Cerebellum (tissue), 4 donors: ENCODE measurements at places on chromosomes 1 and 21. TPM values are rescaled to one million over a fixed set of nuclear protein-coding genes. Genes with fewer than 3 reads are reported as not detected.

The ASCL5 gene
- not detected for total RNA-seq

The WNT4 gene
- 3.7 TPM for total RNA-seq

GRCh38 chr1:182473556-182473955 lies 23.6 kb downstream of the RGSL1 start:
- no peak for DNase-seq

- no peak for DNase-seq
Measured at GRCh38 chr1:180151508-180151907, 3.2 kb upstream of the QSOX1 start.

The SPATC1L gene
- total RNA-seq: 6.0 TPM

DNA sequence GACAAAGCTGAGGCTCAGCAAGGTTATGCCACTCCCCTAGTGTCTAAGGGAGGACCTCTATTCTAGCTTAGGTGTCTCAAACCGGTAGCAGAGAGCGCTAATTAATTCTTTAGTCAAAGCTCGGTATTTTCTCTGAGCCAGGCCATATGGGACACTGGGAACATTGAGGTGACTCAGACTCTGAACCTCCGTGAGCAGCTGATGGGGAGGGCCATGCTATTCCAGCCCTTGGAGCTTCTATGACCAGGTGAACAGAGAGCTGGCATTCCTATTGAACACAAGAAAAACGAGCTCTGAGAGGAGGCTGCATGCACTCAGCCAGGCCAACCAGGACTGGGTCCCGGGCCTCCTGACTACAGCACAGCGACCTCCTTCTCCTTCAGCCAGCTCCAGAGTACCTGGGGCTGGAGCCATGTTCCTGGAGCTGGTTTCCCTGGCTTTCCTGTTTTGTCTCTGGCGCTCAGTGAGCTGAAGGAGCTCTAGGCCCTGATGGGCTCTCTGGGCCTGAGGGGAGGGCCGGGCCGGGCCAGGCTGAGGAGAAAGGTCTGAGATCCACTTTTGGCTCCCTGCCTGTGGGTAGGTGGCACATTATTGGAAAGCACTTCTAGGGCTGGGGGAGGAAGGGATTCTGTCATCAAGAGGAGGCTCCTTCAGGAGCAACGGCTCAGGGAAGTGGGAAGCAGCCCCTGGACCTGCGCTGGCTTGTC lies 37.0 kb downstream of the SLC9A1 start:
- DNase-seq: peak; percentile 84

DNA sequence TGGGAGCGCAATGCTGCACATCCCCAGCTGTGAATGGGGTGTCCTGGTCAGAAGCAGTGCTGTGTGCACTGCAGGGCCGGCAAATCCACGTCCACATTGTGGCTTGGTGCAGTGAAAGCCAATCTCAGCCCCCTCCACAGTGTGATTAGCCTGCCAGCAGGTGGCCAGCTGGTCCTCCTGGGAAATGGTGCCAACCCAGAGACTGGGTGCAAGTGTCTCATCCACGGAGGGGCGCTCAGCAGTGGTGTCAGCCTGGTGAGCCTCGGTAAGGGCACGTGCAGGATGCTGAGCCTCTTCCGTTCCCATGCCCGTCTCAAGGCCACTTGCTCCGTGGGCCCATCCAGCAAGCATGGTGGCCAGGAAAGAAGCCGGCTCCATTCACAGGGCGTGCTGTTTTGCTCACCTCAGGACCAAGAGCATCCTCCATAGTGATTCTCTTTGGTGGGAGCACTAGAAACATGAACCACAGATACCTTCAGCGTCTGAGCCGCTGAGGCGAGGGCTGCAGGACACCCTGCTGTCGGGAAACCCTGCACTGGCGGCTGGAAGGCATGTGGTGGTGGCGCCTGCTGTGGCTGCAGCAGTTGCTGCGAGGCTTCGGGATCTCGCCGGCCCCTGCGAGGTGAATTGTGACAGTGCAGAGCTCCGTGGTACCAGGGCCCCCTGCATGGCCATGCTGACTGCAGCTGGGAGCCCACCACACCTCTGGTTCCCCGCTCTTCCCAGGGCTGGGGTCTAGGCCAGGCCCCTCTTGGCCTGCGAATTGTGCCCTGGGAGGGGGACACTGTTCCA lies 2.0 kb upstream of the SMYD3 start:
- DNase-seq: no peak

The PDPN gene
- total RNA-seq: 18.8 TPM

DNA sequence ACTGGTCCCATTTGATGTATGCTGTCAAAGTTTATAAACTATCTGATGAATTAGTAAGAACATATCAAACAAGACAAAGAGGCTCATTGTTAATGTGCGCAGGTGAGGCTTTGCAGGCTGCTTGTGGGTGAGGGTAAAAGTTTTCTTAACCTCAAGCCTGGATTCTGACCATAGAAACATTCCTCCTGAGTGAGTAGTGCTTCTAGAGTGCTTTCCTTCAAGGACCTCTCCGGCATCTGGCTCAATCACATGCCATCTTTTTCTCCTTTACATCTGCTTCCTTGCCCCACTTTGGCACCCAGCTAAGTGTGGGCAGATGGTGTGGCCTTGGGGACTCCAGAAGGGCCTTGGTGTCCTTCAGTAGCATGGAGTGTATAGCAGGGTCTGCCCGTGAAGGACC lies 104.0 kb downstream of the ROR1 start:
- no peak for DNase-seq

GRCh38 chr1:67833602-67833940 lies 304 bp upstream of the GNG12 start:
- no peak for DNase-seq

DNA sequence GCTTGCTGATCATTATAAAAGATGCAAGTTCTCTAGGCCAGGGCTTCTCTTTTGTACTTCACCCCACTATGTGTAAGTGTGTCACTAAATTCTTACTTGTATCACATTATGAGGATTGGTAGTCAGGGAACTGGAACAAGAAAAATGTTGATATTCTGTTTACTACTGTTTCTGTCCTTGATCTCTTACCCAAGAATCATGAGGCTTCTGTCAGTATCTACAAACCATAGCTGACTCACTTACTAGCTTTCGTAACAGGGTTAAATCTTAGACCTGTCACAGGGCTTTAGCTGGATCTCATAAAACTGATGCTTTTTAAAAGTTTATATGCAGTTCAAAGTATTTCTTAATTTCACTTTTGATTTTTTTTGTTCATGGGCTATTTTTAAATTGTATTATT lies 681.2 kb downstream of the PLPP3 start:
- DNase-seq: no peak

- no peak for DNase-seq
Measured at GRCh38 chr1:178237121-178237520, 143.2 kb downstream of the RASAL2 start.

DNA sequence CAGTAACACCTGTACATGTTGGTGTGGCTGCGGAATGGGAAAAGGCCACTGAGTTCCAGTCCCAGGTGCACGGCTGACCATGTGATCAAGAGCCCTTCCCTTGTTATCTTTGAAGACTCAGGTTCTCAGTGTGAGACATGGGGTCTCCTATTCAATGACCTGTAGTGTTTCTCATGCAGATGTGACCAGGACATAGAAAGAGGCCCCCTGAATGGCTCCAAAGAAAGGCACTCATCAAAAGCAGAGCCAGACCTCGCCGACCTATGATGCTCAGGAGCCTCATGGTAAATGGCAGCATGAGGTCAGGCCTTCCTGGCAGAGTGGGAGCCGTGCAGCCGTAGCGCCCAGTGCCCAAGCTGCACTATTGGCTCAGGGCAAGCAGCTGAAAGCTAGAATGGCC lies 42.3 kb upstream of the HAO2 start:
- DNase-seq: no peak

- no peak for DNase-seq
Measured at GRCh38 chr21:34791776-34792503, 123.1 kb downstream of the CLIC6 start.

GRCh38 chr1:63710761-63711380 lies 62.9 kb upstream of the ROR1 start:
- no peak for DNase-seq

DNA sequence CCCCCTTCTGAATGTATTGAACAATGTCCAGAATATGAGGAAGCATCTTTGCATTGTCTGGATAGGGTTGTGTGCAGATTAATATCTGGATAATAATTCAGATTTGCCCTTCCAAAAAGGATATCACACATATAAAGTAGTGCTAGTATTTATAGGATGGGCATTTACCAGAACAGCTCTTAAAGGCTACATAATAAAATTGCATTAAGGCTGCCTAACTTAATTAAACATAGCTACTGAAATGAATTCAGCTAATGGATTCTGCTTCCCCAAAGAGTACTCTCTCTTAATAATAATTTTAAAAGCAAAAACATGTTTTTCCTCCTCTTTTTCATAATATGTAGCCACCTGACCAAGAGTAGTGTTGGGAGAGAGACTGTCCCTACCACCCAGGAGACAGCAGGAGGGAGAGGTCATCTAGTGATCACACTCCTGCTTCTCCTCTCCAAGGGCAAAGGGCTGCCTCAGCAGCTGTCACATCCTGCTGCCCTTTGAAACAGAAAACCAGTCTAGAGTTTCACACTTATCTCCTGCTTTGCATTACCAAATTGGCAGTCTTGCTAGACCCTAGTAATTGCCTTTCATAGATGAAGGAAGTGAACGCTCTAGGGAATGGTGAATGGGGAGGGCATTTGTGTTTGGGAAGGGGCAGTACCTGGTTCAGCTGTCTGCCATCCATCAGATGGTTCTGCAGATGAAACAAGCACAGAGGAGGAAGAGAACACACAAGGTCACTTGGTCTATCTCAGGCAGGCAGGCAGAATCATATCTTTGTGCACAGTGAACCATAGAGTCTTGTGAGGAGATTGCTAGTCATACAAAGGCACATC lies 29.3 kb upstream of the DDAH1 start:
- no peak for DNase-seq

DNA sequence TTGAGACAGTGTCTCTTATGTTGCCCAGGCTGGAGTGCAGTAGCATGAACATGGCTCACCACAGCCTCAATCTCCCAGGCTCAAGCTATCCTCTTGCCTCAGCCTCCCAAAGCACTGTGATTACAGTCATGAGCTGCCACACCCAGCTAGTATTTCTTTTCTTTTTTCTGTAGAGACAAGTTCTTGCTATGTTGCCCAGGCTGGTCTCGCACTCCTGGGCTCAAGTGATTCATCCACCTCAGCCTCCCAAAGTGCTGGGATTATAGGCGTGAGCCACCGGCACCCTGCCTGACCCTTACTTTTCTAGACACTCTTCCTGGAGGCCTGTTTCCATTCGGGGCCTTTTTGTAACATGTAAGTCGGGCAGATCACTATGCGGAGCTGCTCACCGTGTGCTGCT lies 30.1 kb upstream of the SRP9 start:
- no peak for DNase-seq

The LEPROT gene
- 46.9 TPM for total RNA-seq

DNA sequence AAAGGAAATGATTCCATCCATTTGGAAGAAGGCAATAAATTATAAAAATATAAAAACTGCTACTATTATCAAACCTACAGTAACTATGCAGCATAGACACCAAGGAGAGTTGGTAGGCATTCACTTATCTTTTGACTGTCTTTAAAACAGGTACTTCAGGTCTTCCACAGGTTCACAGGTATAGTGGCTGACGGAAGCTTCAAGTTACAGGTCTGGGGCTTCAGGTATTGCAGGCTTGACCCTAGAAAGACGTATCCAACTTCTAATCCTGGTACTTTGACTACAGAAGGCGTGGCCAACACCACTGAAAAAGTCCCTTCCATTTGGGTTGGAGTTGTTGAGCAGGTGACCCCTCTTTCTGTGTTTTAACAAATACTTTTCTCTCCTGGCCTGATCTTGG lies 35.6 kb downstream of the YY1AP1 start:
- DNase-seq: no peak

DNA sequence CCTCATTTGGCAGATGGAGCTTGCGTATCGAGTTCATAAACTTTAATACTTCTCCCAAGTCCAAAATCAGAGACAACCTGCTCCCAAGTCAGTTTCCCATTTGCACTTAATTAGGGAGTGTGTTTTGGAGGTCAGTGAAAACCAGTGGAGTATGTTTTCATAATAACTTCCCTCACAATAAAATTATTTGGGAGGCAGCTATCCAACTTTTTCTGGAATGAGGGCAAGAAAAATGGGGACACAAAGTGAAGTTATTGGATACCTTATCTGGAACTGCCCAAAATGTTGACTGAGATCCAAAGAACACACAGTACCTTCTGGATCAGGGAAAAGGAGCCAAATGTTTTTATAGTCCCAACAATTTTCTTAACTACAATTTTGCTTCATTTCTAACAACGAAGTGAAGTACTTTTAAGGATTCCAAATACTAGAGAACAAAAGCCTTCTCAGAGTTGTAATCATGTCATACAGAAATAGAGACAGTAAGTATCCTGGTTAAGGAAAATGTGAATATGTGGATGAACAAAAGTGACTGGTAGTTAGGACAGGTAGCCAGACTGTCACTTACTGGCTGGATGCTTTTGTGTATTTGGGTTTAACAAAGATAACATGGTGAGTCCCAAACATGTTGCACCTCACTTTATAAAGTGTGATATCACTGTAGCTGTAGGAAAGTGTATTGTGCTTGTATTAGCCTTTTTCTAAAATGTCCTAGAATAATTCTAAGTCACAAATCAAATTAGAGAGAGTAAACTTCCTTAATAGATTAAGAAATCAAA lies 325.0 kb downstream of the HLX start:
- peak; percentile 1 for DNase-seq

- no peak for DNase-seq
Measured at GRCh38 chr1:231626951-231627614, 493 bp downstream of the DISC1 start.

DNA sequence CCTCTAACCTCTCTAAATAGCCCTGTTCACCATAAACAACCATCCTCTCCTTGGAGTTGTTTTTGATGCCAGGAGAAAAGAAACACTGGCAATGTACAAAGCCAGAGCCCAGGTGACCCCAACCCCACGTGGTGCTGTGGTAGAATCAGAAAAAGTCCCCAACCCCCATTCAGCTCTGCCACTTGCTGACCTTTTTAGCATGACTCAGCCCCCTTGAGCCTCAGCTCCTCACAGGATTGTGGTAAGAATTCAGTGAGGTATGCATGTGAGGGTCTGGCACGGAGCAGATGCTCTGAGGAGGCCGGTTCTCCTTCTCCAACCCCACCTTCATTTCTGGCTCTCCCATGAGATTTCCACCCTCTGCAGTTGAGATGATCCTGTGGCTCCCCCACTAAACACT lies 11.1 kb upstream of the CHI3L1 start:
- no peak for DNase-seq

The OR2L8 gene
- total RNA-seq: 6.6 TPM

DNA sequence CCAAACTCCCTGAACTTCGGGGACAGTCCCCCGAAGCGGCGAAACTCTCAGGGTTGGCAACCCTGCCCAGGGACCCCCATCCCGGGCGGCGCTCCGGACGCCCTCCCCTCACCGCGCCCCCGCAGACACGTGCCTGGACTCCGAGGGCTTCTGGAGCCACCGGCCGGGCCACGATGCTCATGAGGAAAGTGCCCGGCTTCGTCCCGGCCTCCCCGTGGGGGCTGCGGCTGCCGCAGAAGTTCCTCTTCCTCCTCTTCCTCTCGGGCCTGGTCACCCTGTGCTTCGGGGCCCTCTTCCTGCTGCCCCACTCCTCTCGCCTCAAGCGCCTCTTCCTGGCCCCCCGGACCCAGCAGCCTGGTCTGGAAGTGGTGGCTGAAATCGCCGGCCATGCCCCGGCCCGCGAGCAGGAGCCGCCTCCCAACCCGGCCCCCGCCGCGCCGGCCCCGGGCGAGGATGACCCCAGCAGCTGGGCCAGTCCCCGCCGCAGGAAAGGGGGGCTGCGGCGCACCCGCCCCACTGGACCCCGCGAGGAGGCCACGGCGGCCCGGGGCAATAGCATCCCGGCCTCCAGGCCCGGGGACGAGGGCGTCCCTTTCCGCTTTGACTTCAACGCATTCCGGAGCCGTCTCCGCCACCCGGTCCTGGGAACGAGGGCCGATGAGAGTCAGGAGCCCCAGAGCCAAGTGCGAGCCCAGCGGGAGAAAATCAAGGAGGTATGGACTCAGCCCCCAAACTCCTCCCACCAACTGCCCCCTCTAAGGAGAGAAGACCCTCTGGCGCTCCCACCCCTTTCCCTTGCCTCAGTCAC lies 1.2 kb downstream of the MAN1C1 start:
- DNase-seq: no peak
